ENCODE measurements at places on chromosomes 12 and 14. TPM values are rescaled to one million over a fixed set of nuclear protein-coding genes. Genes with fewer than 3 reads are reported as not detected.

GRCh38 chr14:65469903-65470302 is 57.4 kb downstream of the FUT8 start:
- DNase-seq, result peak; percentile 38

- DNase-seq, result no peak
Observed at GRCh38 chr12:68924546-68924945, 8.4 kb downstream of the CPM start.

SRRM4 gene
- 0.63 TPM for total RNA-seq

- peak; percentile 87 for DNase-seq
Observed at GRCh38 chr12:69570545-69571399, 14.5 kb upstream of the CCT2 start.

GRCh38 chr12:92085040-92085735 is 60.5 kb downstream of the BTG1 start:
- DNase-seq, result no peak

GRCh38 chr12:120925740-120926563 is 21.8 kb upstream of the SPPL3 start:
- peak; percentile 59 for DNase-seq

ANO4 gene
- total RNA-seq, result 2.6 TPM

MAPK1IP1L gene
- total RNA-seq, result 138 TPM

DNA sequence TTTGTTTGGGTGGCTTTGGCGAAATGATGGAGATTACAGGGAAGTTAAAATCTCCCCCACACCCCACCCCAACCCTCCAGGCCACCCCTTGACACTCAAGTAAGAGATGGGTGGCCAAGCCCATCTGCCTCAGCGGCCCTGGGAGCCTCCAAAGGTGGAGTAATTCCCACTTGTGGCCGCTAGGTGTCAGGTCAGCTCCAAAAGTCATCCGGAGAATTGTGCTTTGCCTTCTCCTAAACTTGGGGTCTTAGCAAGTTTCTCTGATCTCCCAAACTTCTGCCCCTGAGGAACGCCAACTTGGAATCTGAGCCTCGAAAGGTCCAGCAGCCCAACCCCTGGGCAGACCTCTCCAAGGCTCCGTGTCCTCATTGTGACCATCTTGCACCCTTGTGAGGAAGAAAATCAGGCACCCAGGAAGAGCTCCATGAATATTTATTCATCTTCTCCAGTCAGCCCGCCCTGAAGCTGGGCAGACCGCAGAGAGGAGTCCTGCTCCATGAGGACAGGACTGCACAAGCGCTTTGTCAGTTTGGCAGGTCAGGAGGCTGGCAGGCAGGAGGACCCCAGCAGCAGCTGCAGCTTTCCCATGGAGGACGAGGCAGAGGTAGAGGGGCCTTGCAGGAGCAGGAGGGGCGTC is 46.7 kb downstream of the LRRC74A start:
- peak; percentile 75 for DNase-seq

GRCh38 chr14:92397953-92398564 is 75.1 kb downstream of the SLC24A4 start:
- DNase-seq, result no peak

DNA sequence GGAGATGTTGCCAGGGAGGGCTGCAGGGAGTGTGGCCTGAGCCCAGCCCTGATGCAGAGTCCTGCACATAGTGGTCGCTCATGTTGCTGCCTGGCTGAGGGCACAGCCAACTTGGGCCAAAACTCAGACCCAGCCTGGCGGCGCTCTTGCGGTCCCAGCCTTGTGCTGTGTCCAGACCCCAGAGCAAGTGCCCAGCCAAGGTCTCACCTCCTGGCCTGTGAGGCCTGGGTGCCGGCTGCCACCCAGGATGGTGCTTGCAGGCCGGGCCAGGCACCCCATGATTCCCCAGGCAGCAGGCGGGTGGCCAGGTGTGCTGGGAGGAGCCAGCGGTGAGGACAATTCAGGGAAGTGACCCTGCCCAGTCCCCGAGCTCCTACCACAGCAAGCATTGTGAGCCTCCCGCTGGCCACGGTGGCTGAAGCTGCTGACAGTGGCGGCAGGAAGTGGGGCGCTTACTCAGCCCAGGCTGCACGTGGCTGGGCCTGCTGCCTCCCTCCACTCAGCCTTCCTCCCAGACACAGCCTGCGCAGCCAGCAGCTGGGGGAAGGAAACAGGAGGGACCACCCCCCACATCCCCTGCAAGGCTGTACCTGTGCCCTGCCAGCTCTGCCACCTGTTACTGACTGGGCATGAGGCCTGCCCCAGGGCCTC is 17.7 kb upstream of the PGF start:
- no peak for DNase-seq

- peak; percentile 18 for DNase-seq
Observed at GRCh38 chr14:61640158-61641136, 54.9 kb upstream of the HIF1A start.
